ENCODE measurements at places on chromosomes 12 and 14.

- no peak for DNase-seq
Observed at GRCh38 chr12:120076651-120077050, 39.9 kb downstream of the RAB35 start.

- DNase-seq = no peak
Observed at GRCh38 chr14:33348510-33348909, 409.8 kb downstream of the NPAS3 start.

GRCh38 chr12:68163560-68164081 lies 4.1 kb upstream of the IFNG start:
- no peak for DNase-seq

DNA sequence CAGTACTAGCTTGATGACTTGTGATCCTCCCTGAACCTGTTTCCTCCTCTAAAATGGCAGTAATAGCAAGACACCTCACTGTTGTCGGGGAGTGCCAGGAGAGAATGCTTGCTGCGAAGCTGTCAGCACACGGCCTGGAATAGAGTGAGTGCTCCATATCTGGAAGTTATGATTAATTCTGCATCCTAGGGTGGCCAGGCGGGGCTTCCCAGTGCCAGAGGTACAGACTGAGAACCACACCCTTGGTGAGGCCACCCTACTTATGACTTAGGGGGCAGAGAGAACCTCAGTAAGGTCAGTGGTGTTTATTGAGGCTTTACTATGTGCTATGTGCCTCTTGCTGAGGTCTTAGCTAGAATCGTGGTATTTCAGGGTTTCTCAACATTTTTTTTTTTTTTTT lies 20.1 kb downstream of the MORN3 start:
- DNase-seq = no peak

DNA sequence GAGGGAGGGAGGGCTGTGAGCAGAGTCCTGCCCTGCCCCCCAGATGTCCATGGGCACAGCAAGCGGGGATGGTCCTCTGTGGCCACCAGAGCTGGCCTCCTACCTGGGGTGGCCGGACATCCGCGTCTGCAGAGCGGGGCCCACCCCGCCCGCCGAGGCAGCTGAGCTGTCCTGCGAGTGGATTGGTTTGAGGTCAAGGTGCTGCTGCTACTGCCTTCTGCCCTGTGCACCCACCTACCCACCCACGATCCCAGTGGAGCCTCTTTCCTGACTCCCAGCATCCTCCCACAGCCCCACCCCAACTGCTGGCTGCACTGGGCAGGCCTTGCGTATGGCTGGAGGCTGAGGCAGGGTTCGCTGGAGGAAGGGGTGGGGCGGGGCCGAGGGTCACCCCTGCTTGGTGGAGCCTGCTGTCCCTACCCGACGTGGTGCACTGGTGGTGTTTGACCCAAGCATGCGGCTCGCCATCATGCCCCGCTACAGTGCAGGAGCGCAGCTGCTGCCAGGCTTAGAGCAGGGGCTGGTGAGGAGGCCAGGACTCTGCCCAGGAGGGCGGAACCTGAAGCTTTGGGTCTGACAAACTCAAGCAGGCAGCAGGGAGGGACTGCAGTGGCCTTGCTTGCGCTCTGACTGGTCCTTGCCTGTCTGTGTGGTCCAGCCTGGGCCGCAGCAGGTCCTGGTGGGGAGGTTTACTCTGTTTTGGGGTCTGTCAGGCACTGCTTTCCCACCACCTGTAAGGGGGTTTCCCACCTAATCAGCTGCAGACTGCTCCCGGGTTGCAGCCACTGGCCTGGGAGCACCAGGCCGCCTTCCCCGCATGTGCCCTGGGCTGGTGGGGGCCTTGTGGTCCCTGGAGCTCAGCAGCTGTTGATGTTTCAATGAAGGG lies 23.7 kb downstream of the CEP170B start:
- DNase-seq = no peak

DNA sequence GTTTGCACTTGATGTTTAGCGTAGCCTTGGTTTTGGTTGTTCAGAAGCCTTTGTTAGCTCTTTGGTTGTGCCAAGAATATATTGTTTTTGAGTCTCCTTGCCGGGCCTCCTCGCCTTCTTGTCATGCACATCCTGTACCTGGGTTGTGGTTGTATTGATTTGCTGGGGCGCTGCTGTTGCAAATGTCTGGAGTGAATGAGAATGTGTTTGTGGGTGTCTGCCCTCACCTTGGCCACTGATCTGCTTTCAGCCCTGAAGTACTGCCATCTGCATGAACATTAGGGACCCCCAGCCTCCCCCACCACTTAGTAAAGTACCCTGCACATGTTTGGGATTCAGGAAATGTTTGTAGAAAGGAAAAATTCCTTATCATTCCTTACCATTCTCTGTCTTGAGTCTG lies 16.5 kb downstream of the PRKCH start:
- no peak for DNase-seq

Data from NT2/D1 (cell line).